H1 (cell line): ENCODE measurements at places on chromosomes 3 and 15.

- DNase-seq = no peak
Observed at GRCh38 chr15:40926659-40927494, 2.3 kb upstream of the DLL4 start.

DNA sequence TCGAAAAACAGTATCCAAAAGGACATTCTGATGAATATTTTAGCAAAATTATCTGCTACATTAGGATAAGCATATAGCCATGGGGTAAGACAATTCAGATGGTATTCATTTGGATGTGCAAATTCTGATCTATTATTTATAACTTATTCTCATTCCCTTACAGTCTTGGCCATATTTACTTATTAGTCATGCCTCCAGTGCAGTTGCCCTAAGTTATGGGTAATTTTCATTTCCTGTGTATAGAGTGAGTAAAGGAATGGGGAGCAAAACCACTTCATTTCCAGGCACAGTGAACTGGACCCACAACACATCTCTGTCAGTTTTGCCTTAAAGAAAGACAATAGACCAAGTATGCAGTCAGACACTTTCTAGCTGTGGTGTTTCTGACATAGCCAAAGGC is 134.3 kb downstream of the POLQ start:
- no peak for DNase-seq

DNA sequence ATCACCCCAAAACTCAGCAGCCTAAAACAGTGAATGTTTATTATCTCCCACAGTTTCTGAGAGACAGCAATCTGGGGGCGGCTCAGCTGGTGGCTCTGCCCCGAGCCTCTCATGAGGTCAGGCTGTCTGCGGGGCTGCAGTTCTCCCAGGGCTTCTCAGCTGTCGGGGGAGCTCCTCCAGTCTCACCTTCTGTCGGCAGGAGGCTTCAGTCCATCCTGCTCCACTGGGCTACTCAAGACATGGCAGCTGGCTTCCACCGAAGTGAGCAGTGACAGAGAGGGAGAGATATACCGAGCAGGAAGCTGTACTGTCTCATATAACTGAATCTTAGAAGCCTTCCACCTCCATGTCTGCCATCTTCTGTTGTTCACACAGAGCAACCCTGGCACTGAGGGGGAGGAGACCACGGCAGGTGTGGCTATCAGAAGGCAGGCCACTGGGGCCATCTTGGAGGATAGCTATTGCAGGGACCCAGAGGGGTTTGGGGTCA is 72.8 kb upstream of the ITGA11 start:
- peak; percentile 41 for DNase-seq

GRCh38 chr3:56251343-56251945 is 216.8 kb downstream of the ERC2 start:
- no peak for DNase-seq

DNA sequence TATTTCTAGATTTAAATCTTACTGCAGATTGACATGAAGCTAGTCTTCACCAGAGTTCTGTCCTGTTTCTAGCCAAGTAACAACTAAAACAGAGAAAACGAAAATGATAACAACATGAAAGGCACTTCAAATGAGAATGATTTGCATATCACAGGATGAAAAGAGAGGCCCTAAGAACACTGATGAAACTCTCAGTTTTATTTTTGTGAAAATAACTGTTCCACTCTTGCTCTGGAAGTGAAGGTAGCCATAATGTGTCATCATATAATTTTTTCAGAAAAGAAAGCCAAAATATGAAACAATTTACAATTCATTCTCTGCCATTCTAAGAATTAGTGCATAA is 274.4 kb downstream of the ADAMTSL3 start:
- DNase-seq = no peak

GRCh38 chr15:85764649-85765277 is 30.0 kb downstream of the KLHL25 start:
- no peak for DNase-seq

- DNase-seq = no peak
Observed at GRCh38 chr3:143237077-143237627, 117.6 kb downstream of the CHST2 start.

DNA sequence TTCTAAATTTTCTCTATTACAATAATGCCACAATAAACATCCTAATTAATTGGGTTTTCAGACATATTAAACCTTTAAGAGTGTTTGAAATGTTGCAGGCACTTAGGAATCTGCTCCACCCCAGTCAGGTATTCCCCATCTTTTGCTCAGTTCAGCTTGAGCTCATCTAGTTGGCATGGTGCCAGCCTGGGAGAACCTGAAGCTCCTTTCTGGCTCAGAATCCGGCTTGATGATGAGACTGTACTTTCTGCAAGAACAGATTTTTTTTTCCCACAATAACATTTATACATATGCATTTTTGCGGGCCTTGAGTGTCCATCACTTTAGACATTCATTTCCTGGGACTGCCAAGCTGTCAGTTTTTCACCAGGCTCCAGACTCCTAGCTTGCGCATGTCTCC is 7.7 kb upstream of the OXSR1 start:
- no peak for DNase-seq

- no peak for DNase-seq
Observed at GRCh38 chr3:102361101-102361500, 73.7 kb upstream of the ZPLD1 start.

DNA sequence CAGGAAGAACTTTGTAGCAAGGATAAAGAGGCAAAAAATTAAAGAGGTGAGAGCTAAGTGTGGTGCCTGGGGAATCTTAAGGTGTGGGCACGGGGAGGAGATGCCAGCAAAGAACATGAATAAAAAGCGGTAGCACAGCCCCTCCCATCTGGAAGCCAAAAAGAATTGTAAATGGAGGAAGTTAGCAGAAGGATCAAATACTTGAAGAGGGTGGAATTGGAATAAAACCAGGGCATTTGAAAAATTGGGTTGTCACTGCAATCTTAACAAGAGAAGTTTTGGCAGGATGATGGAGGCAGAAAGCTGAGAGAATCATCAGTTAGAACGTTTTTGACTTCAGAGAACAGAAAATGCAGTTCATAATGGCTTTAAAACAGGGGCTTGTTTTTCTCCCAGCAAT is 2.4 kb downstream of the CCR2 start:
- no peak for DNase-seq

DNA sequence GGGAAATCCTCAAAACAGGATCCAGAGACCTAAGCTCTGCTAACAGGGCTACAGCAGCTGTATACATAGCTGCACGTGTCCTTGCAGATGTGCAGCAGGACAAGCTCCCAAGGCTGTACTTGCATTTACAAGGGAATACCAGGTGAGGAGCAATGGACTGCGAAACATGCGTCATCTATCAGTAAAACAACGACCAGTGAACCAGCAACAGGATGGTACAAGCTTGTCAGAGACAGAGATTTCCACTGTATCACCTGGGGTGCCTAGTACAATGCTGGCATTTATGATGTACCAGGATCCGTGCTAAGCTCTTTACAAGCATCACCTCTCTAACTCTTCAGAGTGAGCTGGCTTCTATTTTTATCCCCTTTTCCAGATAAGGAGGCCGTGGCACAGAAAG is 227.3 kb downstream of the FOXP1 start:
- no peak for DNase-seq

DNA sequence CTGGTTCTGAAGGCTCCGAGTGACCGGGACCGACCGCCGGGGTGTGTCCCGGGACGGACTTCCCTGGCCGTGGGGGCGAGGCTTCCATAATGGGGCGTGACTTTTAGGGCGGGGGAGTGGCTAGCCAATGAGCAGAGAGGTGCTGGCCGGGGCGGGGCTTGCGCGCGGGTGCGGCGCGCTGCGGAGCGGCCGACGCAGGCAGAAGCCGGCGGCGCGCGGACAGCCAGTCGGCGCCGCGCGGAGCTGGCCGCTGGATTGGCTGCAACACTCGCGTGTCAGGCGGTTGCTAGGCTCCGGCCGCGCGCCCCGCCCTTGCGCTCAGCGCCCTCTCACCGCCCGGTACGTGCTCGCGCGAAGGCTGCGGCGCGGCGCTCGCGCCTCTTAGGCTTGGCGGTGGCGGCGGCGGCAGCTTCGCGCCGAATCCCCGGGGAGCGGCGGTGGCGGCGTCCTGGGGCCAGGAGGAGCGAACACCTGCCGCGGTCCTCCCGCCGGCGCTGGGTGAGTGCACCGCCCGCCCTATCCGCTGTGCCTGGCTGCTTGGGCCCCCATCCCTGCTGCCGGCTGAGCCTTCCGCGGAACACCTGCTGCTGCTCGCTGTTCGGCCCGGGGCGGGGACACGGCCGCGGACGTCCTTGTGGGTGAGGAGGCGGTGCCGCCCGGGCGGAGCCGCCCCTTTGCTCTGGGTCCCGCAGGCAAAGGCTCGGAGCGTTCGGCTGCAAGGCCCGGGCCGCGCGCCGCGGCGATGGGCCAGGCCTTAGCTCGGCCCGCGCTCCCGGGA is at the start of gene DAG1:
Gene DAG1, plus strand, starts transcription at position 332 of the 778 bp plus-strand sequence. CDS start 40,268 bp downstream, outside the sequence.
- DNase-seq = peak; percentile 87

DNA sequence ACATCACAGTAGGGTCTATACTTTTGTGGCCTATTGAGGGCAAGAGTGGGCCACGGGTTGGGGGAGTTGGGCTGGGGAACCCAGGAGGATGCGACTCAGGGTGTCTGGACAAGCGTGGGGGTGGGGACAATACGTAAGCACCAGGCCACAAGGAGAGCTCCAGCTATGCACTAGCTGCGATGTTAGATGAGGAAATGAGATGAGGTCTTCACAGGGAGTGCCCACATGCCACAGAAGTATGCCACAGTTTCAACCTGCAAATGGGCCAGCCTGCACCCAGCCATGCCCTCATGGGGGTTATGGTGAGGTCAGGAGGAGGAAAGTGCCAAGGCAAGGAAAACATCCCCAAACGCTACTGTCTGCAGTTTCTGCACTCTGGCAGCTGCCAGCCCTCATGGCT is 30.5 kb downstream of the CACNA2D2 start:
- DNase-seq = no peak

DNA sequence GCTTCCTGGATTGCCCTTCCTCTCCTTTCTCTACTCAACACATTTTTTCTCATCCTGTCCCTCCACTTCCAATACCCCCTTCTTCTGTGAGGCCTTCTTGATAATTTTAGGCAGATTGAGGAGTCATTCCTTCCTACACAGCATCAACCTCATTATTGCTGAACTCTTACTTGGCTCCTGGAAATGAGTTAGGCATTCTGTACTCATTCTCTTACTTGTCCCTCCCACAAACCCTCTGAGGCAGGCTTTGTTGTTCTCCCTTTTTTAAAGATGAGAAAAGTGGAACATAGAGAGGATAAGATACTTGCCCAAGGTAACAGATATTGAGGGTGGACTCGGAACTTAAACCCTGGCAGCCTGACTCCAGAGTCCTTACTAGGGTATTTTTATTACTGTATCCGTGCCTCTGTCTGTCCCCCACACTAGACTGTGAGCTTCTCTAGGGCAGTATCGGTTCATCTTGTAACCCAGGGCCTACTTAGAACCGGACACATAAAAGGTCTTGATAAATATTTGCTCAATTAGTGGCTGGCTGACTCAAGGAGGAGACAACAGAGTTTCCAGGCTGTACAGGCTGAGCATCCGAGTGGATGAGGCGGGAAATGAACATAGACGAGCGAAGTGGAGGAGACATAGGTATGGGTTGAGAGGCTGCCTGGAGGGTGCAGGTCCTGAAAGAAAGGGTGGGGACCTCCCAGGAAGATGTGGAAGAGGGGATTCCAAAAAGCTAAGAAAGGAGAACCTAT is 148.7 kb upstream of the ATP2B2 start:
- peak; percentile 6 for DNase-seq

- DNase-seq = peak; percentile 75
Observed at GRCh38 chr3:113212150-113212843, 940 bp downstream of the BOC start.

- no peak for DNase-seq
Observed at GRCh38 chr3:26198609-26199008, 408.7 kb downstream of the OXSM start.
